ENCODE measurements at places on chromosomes 16 and 17.

GRCh38 chr17:55238931-55239297 is 25.8 kb upstream of the HLF start:
- no peak for DNase-seq

- no peak for DNase-seq
These were observed 34.1 kb upstream of the NDRG4 start for GRCh38 chr16:58465817-58466216.

- no peak for DNase-seq
These were observed 52.4 kb upstream of the IRX5 start for GRCh38 chr16:54878301-54878700.

DNA sequence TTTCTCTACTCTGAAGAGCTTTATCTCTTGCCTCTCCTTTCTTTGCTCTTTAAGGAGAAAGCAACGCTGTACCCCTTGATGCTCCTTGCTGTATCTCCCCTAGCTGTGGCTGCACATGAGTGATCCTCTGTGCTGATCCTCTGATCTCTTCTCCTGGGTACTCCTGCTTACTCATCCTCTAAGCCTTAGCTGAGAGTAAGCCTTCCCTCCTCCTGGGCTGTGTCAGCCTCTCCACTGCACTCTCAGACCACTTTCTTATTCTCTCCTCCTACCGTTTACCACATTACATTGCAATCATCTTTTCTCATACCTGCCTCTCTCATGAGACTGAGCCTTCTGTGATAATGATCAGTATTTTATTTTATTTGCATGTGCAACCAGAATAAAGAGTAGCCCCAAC is 25.1 kb downstream of the SOX9 start:
- DNase-seq, result no peak

GRCh38 chr17:4950075-4950745 is 709 bp upstream of the ENO3 start:
- DNase-seq, result no peak

DNA sequence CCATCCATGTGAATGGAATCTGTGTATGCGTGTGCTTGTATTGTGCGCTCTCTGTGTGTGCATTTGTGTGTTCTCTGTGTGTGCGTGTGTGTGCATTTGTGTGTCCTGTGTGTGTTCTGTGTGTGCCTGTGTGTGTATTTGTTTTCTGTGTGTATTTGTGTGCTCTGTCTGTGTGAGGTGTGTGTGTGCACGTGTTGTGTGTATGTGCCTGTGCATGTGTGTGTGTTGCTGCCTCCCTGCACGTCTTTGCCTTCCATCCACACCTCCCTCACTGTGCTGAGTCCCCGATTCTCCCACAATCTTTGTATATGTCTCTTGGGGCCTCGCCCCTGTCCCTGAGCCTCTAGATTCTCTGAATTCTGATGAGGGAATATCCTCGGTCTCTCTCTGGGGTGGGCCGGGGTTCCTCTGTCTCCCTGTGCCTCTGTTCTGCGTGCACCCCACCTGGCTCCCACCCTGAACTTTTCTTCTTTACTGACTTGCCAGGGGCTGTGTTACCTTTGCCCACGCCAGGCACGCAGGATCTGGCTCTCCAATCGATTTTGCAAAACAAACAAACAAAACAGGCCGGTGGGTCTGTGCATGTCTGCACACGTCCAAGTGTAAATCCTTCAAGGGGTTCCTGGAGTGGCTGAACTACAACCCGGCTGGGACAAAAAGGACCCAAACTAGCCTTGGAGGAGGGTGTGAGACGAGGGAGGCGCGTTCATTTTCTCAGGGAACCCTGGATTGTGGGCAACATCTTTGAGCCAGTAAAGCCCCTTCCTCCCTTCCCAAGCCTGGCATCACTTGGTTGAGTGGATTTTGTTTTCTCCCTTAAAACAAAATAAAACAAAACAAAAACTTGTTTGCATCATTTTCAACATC is 8.1 kb upstream of the FOXF1 start:
- no peak for DNase-seq

- DNase-seq, result no peak
These were observed 7.1 kb downstream of the NUDT16L1 start for GRCh38 chr16:4700380-4700996.

GRCh38 chr16:2329532-2329931 is 11.0 kb downstream of the ABCA3 start:
- DNase-seq, result no peak

- no peak for DNase-seq
These were observed 42.2 kb downstream of the NDEL1 start for GRCh38 chr17:8477715-8478441.

GRCh38 chr16:72517154-72517553 is 345.2 kb upstream of the PMFBP1 start:
- DNase-seq, result no peak

- DNase-seq, result no peak
These were observed 113.5 kb upstream of the MED13 start for GRCh38 chr17:62178579-62178978.

DNA sequence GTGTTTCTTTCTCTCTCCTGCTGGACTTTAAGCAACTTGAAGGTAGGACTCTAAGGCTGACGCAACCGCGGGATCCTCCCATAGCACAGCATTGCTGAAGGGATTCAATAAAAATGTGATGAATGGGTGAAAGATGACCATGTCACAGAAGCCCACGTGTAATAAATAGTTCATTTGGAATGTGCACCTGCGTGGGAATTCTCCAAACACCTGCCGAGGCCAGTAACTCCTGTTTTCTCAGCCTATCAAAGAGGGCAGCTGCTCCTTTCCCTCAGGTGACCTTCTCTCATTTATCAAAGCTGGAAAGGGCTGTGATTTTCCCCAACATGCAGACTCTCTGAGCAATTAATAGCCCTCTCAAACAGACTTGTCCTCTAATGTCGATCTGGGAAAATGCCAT is 235.7 kb downstream of the STX8 start:
- no peak for DNase-seq

- no peak for DNase-seq
These were observed 26.6 kb downstream of the NGFR start for GRCh38 chr17:49521471-49522356.
